Glutamatergic neuron (in vitro differentiated cells): ENCODE measurements at places on chromosomes 3 and 15.

- DNase-seq, result no peak
Measured at GRCh38 chr3:26015752-26016151, 225.9 kb downstream of the OXSM start.

GRCh38 chr15:30043211-30043655, 39.5 kb upstream of the GOLGA8J start:
- DNase-seq, result no peak

GRCh38 chr3:187098923-187099512, 40.3 kb downstream of the RPL39L start:
- DNase-seq, result no peak

- DNase-seq, result no peak
Measured at GRCh38 chr3:141011997-141012262, 39.2 kb upstream of the SPSB4 start.

GRCh38 chr3:197083486-197083885, 53.9 kb upstream of the MELTF start:
- DNase-seq, result no peak

GRCh38 chr3:7190095-7190494, 329.2 kb downstream of the GRM7 start:
- DNase-seq, result no peak

GRCh38 chr3:77134769-77135168, 94.9 kb downstream of the ROBO2 start:
- DNase-seq, result peak; percentile 36

DNA sequence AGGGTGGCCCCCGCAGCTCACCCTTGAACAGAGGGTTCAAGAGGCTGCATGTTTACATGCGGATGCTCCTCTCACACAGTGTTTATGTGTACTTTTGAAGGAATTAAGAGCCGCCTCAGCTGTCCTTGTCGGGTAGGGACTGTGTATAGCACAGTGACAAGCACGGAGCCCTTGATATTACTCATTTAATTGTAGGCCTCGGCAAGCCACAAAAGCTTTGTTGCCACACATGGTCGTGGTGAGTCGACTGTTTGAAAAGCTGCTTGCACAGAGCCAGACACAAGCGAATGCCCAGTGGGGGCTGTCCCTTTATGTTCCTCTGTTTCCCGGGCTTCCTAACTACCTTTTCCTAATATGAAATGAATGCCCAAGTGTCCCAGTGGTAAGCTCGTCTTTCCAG, 4.5 kb downstream of the ESYT3 start:
- DNase-seq, result no peak

DNA sequence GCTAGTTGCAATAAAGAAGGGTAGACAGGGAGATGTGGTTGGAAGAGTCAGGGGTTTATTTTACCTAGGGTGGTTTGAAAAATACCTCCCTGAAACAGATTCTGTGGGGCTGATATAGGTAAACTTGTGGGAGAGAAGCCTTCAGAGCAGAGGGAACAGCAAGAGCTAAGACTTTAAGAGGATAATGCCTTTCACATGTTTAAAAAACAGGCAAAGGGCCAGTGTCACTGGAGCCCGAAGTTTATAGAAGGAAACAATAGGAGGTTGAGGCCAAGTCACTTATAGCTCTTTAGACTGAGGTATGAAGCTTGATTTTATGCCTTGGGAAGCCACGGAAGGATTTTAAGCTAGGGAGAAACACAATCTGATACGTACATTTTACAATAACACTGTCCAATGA, 448.7 kb downstream of the TAFA4 start:
- no peak for DNase-seq

GRCh38 chr15:42584031-42584765, 8.8 kb downstream of the STARD9 start:
- no peak for DNase-seq

GRCh38 chr3:61928039-61928438, 366.7 kb downstream of the PTPRG start:
- no peak for DNase-seq

- no peak for DNase-seq
Measured at GRCh38 chr15:38088971-38089370, 154.5 kb downstream of the TMCO5A start.
